ENCODE measurements at places on chromosomes 2 and 18. TPM values are rescaled to one million over a fixed set of nuclear protein-coding genes. Genes with fewer than 3 reads are reported as not detected.

ALMS1 gene
- 8.7 TPM for total RNA-seq

DNA sequence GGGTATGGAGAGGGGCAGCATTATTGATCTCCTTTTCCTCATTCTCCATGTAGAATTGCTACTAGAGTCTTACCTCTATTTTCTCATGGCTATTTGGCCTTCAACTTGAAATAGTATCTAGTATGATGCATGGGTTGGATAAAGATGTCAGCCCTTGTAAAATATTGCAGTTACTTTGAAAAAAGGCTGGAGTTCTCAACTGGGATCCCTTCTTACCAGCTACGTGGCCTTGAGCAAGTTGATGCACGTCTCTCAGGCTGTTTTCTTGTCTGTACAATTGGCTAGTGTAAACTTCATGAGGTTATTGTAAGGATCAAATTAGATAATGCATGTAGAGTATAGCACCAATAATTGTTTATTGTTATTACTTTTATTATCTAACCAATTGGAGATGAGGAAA, 50.2 kb downstream of the SEMA4F start:
- no peak for DNase-seq

DNA sequence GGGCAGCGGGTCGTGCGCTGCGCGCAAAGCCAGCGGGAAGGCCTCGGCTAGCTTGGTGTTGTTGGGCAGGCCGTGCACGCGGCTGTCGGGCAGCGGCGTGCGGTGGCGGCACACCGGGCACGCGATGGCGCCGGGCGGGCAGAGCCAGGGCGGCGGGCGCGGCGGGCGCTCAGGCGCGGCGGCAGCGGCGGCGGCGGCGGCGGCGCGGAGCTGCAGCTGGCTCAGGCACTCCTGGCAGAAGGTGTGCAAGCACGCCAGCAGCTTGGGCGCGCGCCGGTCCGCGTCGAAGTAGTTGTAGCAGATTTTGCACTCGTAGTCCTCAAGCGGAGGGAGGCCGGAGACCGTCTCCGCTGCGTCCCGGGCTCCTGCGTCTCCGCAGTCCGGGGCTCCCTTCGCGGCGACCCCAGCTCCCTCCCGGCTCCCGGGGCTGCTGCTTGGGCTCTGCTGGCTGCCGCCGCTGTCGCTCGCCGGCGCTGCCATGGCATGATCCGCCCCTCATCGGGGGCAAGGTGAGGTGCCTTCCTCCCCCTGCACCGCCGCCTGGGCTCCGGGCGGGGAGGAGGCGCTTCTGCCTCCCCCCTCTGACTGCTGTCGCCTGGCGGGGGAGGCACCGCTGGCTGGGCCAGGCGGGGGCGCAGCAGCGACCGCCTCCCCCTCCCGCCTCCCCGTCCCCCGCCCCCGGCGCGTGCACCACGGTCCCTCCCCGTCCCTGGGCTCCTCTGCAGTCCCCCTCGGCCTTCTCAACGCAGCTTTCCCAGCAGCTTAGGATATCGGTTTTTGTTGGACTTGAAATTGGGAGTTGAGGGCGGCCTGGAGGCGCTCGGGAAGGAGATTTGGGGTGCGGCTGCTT, 21.0 kb upstream of the PAX3 start:
- no peak for DNase-seq

GRCh38 chr18:62669225-62669624, 46.1 kb upstream of the PHLPP1 start:
- DNase-seq = no peak

- DNase-seq = no peak
Observed at GRCh38 chr2:238321467-238321866, 1.1 kb downstream of the TRAF3IP1 start.

TUBB6 gene
- total RNA-seq = 337 TPM

All from right atrium auricular region (tissue), 2 donors.